ENCODE measurements at places on chromosomes 7 and 10.

DNA sequence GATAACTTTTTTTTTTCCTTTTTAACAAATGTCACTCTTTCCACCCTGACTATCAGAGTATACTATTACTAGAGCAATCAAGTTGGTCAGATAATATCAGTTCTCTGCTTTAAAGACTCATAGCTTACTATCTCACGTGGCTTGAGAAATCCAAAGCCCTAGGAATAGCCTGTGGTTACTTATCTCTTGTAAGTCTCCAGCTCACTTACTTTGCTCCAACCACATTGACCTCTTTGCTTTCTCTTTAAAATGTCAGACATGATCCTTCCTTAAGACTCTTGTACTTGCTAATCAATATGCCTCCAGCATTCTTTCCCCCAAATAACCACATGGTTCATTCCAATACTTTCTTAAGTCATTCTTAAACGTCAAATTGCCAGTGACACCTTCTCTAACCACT, 1292.2 kb downstream of the REEP3 start:
- H3K4me1 ChIP-seq, result no peaks in the 10 kb centered on the region
- H3K27ac ChIP-seq, result no peak overlapping the region
- no peak for DNase-seq
- H3K36me3 ChIP-seq, result no peaks in the 10 kb centered on the region
- H3K4me3 ChIP-seq, result no peak overlapping the region

DNA sequence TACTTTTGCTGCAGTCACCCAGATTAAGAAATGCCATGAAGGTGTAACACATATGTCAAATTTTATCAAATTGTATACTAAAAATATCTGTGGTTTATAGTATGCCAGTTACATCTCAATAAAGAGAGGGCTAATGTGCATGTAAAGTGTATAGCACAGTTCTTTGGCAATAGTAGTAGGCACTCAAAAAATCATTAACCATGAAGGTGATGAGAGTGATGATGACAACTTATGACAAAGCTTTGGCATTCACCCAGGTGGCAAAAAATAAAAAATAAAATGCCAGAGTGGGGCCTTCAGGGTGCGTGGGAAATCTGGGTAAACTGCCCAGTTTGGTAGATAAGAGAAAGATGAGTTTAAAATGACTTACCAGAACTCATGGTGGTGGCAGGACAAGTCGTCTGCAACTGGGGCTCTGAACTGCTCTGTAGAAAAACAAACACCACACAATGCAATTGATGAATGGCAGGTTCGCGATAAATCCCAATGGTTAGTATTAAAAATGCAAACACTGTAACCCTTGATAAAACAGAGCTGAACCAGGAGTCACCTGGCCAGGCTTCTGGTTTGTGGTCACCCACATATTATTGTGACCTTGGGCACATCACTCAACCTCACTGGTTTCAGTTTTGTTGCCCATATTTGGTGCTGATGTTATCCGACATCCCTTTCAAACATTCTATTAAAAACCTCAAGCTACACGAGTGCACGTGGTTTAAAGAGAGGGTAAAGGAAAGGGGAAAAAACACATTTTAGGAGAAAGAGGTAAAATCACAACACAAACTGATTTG, 120.2 kb downstream of the SORBS1 start:
- no peak overlapping the region for H3K4me3 ChIP-seq
- peaks cover 10% of the 10 kb centered on the region for H3K4me1 ChIP-seq
- DNase-seq, result no peak

GRCh38 chr10:78915190-78915518, 153.6 kb upstream of the ZMIZ1 start:
- H3K36me3 ChIP-seq, result no peaks in the 10 kb centered on the region
- peaks cover 8% of the 10 kb centered on the region for H3K4me1 ChIP-seq
- no peak overlapping the region for H3K27ac ChIP-seq
- H3K27me3 ChIP-seq, result peaks cover 32% of the 10 kb centered on the region

- peaks cover 7% of the 10 kb centered on the region for H3K4me1 ChIP-seq
- no peak for DNase-seq
- H3K4me3 ChIP-seq, result no peak overlapping the region
- no peak overlapping the region for H3K27ac ChIP-seq
- H3K36me3 ChIP-seq, result no peaks in the 10 kb centered on the region
- H3K27me3 ChIP-seq, result no peaks in the 10 kb centered on the region
These were observed 22.8 kb upstream of the AGMO start for GRCh38 chr7:15584575-15584974.

GRCh38 chr10:53166325-53166724, 393.7 kb upstream of the MBL2 start:
- H3K27ac ChIP-seq, result no peak overlapping the region
- no peak overlapping the region for H3K4me3 ChIP-seq
- no peaks in the 10 kb centered on the region for H3K36me3 ChIP-seq
- DNase-seq, result no peak

GRCh38 chr10:79149662-79150443, 81.1 kb downstream of the ZMIZ1 start:
- peaks cover 15% of the 10 kb centered on the region for H3K36me3 ChIP-seq
- peak; percentile 80 for DNase-seq
- H3K27me3 ChIP-seq, result no peaks in the 10 kb centered on the region
- H3K27ac ChIP-seq, result peak overlapping the region; percentile 84
- peak overlapping the region; percentile 15 for H3K4me3 ChIP-seq

GRCh38 chr10:79005126-79005810, 63.5 kb upstream of the ZMIZ1 start:
- no peaks in the 10 kb centered on the region for H3K36me3 ChIP-seq
- no peaks in the 10 kb centered on the region for H3K4me1 ChIP-seq
- no peak for DNase-seq

GRCh38 chr10:117663750-117664149, 121.2 kb downstream of the EMX2 start:
- H3K27ac ChIP-seq, result no peak overlapping the region
- H3K4me3 ChIP-seq, result no peak overlapping the region
- DNase-seq, result no peak
- H3K27me3 ChIP-seq, result peaks cover 18% of the 10 kb centered on the region

GRCh38 chr10:101121654-101122031, 9.5 kb upstream of the TLX1 start:
- H3K27me3 ChIP-seq, result peaks cover 65% of the 10 kb centered on the region
- no peak overlapping the region for H3K27ac ChIP-seq
- peak overlapping the region; percentile 84 for H3K4me3 ChIP-seq
- H3K36me3 ChIP-seq, result peaks cover 5% of the 10 kb centered on the region

DNA sequence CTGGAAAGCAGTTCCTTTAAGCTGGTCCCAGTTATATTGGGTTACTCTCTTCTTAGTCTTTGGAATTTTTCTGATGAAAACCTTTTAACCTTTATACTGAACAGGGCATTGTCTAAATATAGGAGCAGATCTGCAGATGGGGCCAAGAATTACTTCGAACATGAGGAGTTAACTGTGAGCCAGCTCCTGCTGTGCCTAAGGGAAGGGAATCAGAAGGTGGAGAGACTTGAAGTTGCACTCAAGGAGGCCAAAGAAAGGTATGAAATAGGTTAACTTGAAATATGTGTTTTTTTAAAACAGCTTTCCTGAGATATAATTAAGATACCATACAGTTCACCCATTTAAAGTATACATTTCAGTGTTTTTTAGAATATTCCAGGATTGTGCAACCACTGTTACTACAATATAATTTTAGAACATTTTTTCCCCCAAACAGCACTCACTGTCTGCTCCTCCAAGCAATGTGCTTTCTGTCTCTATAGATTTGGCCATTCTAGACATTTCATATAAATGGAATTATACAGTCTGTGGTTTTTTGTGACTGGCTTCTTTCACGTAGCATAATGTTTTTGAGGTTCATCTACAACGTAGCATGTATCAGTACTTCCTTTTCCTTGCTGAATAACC, 18.9 kb downstream of the OPTN start:
- no peak for DNase-seq
- H3K27me3 ChIP-seq, result no peaks in the 10 kb centered on the region
- no peak overlapping the region for H3K27ac ChIP-seq

GRCh38 chr10:117363028-117363427, 12.2 kb downstream of the PDZD8 start:
- no peaks in the 10 kb centered on the region for H3K27me3 ChIP-seq
- peak overlapping the region; percentile 92 for H3K27ac ChIP-seq
- H3K4me3 ChIP-seq, result no peak overlapping the region
- no peak for DNase-seq
- H3K4me1 ChIP-seq, result peaks cover 49% of the 10 kb centered on the region

GRCh38 chr7:2003451-2003930, 229.3 kb downstream of the MAD1L1 start:
- DNase-seq, result no peak
- no peak overlapping the region for H3K4me3 ChIP-seq
- H3K27me3 ChIP-seq, result no peaks in the 10 kb centered on the region
- H3K36me3 ChIP-seq, result peaks cover 5% of the 10 kb centered on the region
- H3K4me1 ChIP-seq, result no peaks in the 10 kb centered on the region
- no peak overlapping the region for H3K27ac ChIP-seq

GRCh38 chr7:28458732-28459131, 46.4 kb downstream of the CREB5 start:
- no peaks in the 10 kb centered on the region for H3K36me3 ChIP-seq
- H3K27ac ChIP-seq, result no peak overlapping the region
- H3K4me1 ChIP-seq, result peaks cover 16% of the 10 kb centered on the region
- H3K27me3 ChIP-seq, result no peaks in the 10 kb centered on the region

DNA sequence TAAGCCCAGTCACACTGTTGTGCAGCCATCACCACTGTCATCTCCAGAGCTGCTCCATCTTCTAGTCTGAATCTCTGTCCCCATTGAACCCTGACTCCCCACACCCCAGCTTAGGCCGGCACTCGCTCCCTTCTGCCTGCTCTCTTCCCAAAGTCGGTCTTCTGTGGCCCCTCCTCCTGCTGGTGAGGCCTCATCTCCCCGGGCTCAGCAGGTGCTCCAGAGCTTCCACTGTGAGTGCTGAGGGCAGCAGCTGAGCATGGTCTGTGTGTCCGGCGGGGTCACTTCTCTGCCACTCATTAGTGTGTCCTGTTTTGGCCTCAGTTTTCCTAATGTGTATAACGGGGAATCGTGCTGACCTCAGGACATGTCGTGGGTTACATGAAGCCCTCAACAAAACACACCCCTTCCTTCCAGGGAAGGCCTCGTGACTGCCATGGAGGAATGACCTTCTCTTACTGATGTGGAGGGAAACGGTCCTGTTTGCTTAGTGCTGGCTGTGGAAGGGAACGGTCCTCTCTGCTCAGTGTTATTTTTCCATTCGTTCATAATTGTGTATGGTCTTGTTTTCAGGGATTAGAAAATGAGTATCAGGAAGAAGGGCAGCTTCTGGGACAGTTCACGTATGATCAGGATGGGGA, 4.3 kb upstream of the GET4 start:
- peaks cover 76% of the 10 kb centered on the region for H3K36me3 ChIP-seq
- H3K4me1 ChIP-seq, result peaks cover 10% of the 10 kb centered on the region
- no peaks in the 10 kb centered on the region for H3K27me3 ChIP-seq
- no peak for DNase-seq

GRCh38 chr10:74927701-74928100, 101.3 kb downstream of the KAT6B start:
- peak overlapping the region; percentile 33 for H3K4me3 ChIP-seq
- H3K36me3 ChIP-seq, result no peaks in the 10 kb centered on the region
- DNase-seq, result no peak

- no peaks in the 10 kb centered on the region for H3K36me3 ChIP-seq
- H3K4me1 ChIP-seq, result peaks cover 11% of the 10 kb centered on the region
- no peak for DNase-seq
- peaks cover 34% of the 10 kb centered on the region for H3K27me3 ChIP-seq
- no peak overlapping the region for H3K4me3 ChIP-seq
- H3K27ac ChIP-seq, result no peak overlapping the region
These were observed 9.3 kb upstream of the OR6V1 start for GRCh38 chr7:143042790-143043271.

DNA sequence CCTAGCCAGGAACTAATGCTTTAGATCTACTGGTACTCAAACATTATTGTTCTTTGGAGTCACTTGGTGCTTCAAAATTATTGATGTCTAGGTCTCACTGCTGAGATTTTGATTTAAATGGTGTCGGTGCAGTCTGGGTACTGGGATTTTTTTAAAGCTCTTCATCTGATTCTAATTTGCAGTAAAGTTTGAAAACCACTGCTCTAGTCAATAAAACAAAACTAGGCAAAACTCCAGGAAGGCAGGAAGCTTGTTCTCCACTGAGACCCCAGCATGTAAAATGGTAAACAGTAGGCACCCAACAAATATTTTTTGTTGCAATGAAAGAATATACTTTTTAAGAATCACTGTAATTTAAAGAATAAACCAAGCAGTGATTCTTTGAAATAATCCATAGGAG, 49.7 kb downstream of the ADD3 start:
- H3K4me3 ChIP-seq, result no peak overlapping the region
- DNase-seq, result no peak
- H3K36me3 ChIP-seq, result no peaks in the 10 kb centered on the region
- peaks cover 19% of the 10 kb centered on the region for H3K4me1 ChIP-seq

DNA sequence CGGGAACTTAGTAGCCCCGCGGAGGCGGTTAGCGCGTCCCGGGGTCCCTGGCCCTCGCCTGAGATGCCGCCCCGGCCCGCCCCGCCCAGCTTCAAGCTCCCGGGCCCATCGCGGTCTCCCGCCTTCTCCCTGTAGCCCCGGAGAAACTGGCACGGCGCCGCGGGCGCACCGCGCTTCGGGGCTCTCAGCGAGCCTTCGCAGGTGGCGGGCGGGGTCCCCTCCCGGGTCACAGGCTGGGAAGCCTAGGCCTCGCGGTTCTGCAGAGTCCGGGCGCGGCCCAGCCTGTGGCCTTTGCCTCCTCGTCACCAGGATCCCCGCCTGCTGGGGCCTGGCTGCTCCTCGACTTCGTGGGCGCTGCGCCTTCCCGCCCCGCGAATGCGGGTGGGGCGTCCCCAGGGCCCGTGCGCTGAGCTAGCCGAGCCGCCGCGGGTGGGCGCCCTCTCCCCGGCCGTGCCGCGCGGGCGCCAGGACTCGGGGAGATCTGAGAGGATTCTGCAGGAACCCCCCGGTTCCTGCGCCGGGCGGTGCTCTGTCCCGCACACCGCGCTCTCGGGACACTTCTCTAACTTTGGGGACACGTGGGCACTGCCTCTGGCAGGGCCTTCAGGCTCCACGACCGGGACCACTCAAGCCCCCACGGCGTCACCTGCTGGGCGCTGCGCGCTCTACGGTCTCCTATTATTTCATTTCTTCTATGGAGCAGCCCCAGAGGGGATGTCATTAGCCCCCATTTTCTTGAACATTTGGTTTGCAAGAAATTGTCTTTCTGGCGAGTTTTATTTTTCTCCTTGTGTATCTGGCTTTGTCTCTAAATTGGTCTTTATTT, 682 bp upstream of the RGS10 start:
- H3K27me3 ChIP-seq, result peaks cover 9% of the 10 kb centered on the region
- peaks cover 12% of the 10 kb centered on the region for H3K36me3 ChIP-seq
- peak overlapping the region; percentile 83 for H3K27ac ChIP-seq
- H3K4me3 ChIP-seq, result peak overlapping the region; percentile 81

DNA sequence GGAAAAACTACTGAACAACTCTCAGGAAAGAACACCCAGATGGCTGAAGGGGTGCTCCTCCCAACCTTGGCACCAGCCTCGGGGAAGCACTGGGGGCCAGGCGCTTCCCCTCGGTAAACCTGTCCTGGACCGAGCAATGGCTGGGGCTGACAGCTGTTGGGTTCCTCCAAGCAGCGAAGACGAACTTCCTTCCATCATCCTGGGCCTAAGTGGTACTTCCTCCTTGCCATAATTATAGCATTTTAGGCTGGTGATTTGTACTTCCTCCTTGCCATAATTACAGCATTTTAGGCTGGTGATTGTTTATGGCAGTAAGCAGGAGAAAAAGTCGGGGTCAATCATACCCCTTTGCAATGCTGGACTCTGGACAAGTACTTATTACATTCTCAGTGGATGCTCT, 69.3 kb downstream of the MYOF start:
- H3K4me3 ChIP-seq, result no peak overlapping the region
- peaks cover 34% of the 10 kb centered on the region for H3K4me1 ChIP-seq
- peak overlapping the region; percentile 55 for H3K27ac ChIP-seq
- no peak for DNase-seq
- H3K36me3 ChIP-seq, result peaks cover 68% of the 10 kb centered on the region
- no peaks in the 10 kb centered on the region for H3K27me3 ChIP-seq

- no peak for DNase-seq
- H3K4me3 ChIP-seq, result no peak overlapping the region
- peaks cover 35% of the 10 kb centered on the region for H3K4me1 ChIP-seq
- H3K36me3 ChIP-seq, result peaks cover 75% of the 10 kb centered on the region
These were observed 47.1 kb upstream of the SVIL start for GRCh38 chr10:29681676-29682448.

All from Calu3 (cell line).